ENCODE measurements at places on chromosomes 13 and 19.

- peak; percentile 51 for DNase-seq
These were observed 9.4 kb downstream of the FCER2 start for GRCh38 chr19:7692417-7693088.

- no peak for DNase-seq
These were observed 128.5 kb downstream of the ZNF675 start for GRCh38 chr19:23558541-23558940.

DNA sequence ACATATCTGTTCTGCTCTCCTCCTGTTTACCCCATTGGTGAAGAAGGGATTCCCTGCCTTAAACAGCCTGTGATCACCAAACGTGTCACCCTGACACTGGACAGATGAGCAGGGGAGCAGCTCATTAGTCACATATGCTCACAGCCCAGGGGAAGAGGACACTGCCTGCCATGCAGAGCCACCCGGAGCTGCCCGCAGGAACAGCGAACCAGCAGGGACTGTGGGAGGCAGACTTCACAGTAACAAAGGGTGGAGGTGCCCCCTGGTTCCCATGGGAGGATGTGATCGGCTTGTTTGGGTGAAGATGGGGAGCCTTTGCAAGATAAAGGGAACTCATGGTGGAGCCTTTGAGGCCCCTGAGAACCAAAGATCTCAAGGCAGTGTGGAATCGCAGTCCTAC, 88.6 kb upstream of the FARP1 start:
- no peak for DNase-seq

DNA sequence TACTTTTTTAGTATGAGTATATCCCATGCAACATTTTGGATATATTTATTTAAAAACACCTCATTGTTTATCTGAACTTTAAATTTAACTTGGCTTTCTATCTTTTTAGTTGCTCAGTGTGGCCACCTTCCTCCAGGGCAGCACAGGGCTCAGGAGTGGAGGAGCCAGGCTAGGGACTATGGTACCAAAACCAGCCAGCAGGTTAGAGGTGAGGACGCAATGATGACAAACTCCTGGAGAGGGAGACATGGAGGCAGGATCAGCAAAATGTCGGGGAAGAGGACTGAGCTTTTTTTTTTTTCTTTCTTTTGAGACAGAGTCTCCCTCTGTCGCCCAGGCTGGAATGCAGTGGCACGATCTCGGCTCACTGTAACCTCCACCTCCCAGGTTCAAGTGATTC, 29.6 kb upstream of the CALM3 start:
- DNase-seq: no peak

- peak; percentile 93 for DNase-seq
These were observed 7.6 kb downstream of the EGLN2 start for GRCh38 chr19:40806423-40807146.

DNA sequence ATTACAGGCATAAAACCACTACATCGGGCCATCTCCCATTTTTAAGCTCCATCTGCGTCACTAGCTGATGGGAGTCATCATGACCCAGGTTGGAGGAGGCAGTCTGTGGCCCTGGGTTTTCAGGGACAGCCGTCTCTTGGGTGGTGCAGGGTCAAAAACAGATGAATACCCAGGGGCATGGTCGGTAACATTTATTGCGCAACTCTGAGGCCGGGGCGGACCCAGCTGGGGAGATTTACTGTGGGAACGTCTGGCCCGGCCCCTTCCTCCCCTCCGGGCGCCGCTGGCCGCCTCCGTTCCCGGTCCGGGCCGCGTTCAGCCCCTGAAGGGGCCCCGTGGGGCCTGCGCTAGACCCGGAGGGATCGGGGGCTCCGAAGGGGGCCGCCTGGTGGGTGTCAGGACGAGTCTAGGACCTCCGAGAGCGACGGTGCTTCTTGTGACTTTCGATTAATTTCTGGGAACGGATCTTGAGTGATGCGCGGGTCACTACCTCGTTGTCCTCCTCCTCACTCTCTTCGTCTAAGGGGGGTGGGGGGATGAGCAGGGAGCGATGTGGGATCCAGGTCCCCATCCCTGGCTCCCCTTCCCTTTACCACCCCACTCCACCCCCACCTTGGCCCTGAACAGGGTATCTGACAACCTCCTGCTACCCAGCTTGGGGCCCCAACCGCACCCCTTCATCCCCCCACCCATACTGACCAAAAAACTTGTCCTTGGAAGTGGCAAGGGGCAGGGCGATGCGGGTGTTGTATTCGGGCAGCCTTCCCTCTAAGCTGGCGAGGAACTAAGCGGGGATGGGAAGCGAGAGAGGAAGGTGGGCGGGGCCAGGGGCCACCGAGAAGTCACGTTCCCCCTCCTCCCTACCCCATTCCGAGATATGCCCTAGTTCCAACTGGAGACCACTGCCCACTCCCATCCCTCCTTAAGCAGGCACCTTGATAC, 1.6 kb upstream of the RGL3 start:
- no peak for DNase-seq

DNA sequence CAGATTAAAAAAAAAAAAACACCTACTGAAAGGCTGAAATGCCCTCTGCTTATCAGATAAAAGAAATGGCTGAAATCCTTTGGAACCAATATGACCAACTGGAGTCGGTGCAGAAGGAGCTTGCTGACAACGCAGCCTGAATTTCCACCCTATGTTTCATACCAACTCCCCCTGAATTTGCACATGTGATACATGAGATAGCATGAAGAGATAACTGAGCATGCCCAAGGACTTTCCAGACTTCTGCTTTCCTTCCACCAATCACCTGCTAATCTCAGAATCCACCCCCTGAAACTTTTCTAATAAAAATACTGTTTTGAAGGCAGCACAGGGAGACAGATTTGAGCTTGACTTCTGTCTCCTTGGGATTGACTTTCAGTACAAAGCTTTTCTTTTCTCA, 32.2 kb upstream of the WDFY2 start:
- no peak for DNase-seq

GRCh38 chr13:41028051-41028450, 8.9 kb upstream of the ELF1 start:
- no peak for DNase-seq

GRCh38 chr19:6817179-6817578, 44.7 kb downstream of the VAV1 start:
- no peak for DNase-seq

GRCh38 chr19:58154287-58154678, 3.7 kb upstream of the ZNF329 start:
- no peak for DNase-seq

- DNase-seq: peak; percentile 38
These were observed 44.8 kb upstream of the ALOX5AP start for GRCh38 chr13:30690282-30691188.

DNA sequence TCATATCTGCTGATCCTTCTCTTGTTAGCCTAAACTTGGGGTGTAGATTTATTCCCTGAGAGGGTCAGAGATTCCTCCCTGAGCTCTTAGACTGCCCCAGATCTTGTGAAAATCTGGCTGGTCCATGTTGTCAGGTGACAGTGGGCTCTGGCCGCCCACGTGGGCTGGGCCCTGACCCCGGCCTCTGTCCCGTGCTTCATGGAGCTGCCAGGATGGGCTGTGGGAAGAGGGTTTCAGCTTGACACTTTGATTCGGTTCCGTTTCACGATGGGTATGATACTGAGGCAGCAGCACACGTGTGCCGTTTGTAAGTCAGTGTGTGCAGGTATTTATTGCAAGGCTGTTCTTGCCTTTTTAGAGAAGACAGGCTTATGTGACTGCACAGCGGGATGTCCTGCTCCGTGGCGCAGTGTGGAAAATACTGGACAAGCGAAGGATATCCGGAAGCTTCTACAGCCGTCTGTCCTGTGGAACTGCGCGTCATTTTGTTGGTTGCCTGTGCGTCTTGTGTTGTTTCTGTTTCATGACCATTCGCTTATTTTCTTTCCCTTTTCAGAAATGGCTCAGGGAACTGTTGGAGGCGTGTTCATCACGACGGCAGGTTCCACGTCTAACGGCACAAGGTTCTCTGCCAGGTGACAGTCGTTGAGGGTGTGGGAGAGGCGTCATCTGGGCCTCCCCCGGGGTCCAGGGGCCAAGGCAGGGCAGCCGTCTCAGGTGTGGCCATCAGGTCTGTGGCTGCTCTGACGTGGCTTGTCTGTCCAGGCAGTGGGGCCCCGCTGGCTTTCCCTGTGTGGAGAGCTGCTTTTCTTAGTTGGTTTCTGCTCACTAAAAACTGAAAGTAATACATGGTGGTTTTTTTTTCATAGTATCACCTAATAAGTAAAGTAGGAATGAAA, 20.5 kb downstream of the ATP4B start:
- DNase-seq: no peak

GRCh38 chr13:65508338-65508737, 1721.8 kb downstream of the PCDH9 start:
- DNase-seq: no peak

GRCh38 chr13:110872034-110872767, 42.7 kb downstream of the ANKRD10 start:
- DNase-seq: no peak

GRCh38 chr13:90547272-90547790, 800.2 kb upstream of the MIR17HG start:
- DNase-seq: no peak

DNA sequence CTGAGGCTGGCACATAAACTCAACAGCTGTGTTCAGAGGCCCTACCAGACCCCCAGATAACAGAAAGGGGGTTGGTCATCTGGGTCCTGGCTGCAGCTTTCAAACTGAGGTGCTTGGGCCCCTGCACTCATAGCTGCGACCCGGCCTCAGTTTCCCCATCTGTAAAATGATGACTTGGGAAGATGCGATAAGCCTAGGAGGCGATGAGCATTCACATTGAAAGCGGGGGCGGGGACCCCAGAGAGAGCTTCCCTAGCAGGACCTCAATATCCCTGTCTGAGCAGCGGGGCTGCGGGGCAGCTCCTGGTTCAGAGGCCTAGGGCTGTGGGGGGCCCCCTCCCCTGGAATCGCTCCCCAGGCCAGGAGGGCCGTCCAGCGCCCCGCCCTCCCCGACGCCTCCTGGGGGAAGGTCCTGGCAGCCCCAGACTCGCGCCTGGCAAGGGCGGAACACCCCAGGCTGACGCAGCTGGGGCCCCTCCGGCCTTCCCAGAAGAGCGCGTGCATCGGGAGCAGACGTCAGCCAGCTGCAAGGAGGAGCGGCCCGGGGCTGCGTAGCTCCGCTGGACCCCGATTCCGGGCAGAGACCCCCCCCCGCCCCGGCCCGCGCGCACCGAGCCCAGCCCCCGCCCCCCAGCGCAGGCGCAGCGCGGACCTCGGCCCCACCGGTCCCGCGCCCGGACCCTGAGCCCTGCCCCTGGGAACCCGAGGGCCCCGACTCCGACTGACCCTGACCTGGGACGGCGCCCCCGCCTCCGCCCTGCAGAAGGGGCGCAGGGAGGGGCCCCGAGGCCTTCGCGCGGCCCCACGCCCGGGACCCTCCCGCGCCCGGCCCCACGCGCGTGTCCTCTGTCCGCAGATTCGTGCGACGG, 3.5 kb downstream of the FSTL3 start:
- DNase-seq: no peak

DNA sequence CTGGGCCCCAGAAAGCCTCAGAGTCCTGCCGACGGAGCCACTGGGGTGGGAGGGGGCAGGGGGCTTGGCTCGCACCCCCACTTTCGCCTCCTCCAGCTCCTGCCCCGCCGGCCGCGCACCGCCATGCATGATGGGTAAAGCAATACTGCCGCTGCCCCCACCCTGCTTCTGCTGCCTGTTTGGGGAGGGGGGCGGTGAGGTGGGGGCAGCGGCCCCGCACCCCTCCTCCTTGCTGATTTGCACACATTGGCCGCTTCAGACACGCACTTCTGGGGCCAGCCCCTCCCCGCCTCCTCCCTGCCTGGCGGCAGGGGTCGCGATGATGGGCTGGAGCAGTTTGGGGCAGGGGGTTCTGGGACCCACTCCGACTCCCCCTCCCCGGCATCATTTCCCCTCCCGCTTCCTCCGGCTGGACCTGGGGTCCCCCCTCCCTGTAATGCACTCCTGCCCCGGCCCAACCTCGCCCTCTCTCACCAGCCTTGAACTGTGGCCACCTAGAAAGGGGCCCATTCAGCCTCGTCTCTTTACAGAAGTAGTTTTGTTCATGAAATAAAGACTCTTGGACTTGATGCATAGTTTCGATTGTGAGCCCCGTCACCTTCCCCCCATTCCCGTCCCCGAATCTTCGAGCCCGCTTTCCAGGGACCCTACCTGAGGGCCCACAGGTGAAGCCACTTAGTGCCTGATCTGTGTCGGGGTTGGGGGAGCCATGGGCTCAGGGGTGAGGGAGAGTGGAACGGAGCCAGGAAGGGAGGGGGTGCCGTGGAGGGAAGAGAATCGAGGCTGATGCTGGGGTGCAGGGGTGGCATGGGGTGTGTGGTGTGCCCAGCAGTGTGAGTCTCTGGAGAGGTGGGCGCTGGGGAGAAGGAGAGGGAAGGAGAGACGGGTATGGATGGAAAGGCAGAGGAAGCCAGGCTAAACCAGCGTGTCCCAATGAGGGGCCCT, 1.4 kb upstream of the HPN start:
- DNase-seq: no peak

GRCh38 chr13:62613819-62614218, 1198.2 kb upstream of the PCDH20 start:
- no peak for DNase-seq

GRCh38 chr13:98782654-98783053, 30.2 kb upstream of the SLC15A1 start:
- no peak for DNase-seq

DNA sequence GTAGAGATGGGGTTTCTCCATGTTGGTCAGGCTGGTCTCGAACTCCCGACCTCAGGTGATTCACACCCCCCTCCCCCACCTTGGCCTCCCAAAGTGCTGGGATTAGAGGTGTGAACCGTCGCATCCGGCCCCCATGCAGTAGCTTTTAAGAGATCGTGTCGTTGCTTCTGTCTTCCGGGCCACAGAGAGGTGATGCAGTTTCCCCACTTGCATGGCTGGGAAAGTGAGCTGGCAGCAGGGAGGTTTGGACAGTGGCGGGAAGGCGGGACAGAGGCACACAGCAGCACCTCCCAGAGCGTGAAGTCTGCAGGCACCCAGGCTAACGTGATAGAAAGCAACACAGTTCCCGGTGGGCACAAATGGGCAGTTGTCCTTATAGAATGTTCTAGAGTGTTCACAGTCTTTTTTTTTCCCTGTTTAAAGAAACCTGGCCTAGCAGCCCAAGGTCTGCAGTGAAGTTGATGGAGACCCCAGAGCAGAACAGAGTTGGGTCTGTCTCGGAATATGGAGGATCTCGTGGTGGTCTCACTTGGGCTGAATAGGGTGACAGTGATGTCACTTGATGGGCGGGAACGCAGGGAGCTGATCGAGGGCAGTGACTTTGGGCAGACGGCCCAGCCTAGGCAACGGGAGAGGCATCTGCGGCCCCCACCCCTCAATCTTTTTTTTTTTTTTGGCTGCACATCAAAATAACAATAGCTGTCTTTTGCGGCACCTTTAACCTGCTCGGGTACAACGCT, 4.9 kb downstream of the UHRF1 start:
- DNase-seq: peak; percentile 67

DNA sequence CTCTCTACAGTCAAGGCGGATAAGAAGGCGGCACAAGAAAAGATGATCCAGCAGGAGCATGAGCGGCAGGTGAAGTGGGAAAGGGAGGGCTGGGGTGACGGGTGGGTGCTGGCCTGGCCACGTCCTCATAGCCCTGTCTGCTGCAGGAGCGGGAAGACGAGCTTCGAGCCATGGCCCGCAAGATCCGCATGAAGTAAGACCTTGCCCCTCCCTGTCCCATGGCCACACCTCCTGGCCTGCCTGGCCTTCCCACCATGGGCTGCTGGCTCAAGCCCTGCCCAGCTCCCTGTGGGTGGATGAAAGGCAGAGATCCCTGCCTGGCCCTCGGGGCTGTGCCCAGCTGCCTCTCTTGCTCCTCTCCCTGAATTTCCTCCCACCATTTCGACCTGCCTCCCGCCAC, 7.2 kb downstream of the ZNF296 start:
- DNase-seq: no peak
